Activated CD4-positive, alpha-beta T cell treated with anti-CD3 and anti-CD28 coated beads, Interleukin-2, amount 10 ng/mL, durations not matched to agents 24 days and 14 days (primary cell): ENCODE measurements at places on chromosomes 11 and 22.

DNA sequence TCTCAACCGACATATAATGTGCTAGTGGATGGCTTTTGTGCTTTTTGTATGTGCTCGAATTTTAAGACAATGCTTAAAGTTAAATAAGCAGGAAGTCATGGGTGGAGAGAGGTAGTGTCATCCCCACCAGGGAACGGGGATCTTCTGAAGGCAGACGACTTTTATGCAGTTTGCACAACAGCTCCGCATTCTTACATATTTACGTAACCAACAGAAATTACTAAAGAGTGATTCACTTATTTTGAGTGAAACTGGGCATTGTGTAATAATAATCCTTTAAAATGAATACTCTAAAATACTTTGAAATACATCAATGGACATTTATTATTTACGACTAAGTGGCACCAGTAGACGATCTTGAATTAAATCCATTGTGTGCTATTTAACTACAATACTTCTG, 305.1 kb downstream of the CNTN5 start:
- no peak overlapping the region for H3K27ac ChIP-seq
- H3K27me3 ChIP-seq: no peaks in the 10 kb centered on the region
- H3K4me1 ChIP-seq: no peaks in the 10 kb centered on the region
- no peak for DNase-seq
- no peaks in the 10 kb centered on the region for H3K36me3 ChIP-seq
- no peak overlapping the region for H3K4me3 ChIP-seq

GRCh38 chr11:28146123-28146751, 38.0 kb downstream of the METTL15 start:
- H3K4me3 ChIP-seq: no peak overlapping the region
- H3K27me3 ChIP-seq: no peaks in the 10 kb centered on the region
- H3K27ac ChIP-seq: no peak overlapping the region
- H3K36me3 ChIP-seq: no peaks in the 10 kb centered on the region

DNA sequence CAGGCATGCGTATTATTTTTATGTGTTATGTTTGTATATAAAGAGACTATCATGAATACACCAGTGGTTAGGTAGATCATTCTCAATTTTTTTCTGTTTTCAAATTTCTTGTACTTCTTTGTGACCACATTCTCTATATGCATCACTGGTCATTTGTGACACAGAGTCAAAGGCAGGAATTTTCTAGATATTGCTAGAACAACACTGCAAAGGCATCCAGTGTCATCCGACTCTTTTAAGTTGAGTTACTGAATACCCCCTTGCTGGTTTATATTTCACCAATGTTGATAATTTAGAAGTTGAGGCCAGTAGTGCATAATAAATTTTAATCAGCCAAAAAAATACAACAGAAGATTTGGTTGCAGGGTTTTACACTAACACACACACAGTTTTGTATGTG, 351.8 kb downstream of the CASP12 start:
- H3K27ac ChIP-seq: no peak overlapping the region
- H3K4me3 ChIP-seq: no peak overlapping the region
- peaks cover under 1% of the 10 kb centered on the region for H3K27me3 ChIP-seq
- DNase-seq: no peak

- no peaks in the 10 kb centered on the region for H3K36me3 ChIP-seq
- no peak for DNase-seq
Observed at GRCh38 chr11:12762696-12763324, 88.6 kb downstream of the TEAD1 start.

DNA sequence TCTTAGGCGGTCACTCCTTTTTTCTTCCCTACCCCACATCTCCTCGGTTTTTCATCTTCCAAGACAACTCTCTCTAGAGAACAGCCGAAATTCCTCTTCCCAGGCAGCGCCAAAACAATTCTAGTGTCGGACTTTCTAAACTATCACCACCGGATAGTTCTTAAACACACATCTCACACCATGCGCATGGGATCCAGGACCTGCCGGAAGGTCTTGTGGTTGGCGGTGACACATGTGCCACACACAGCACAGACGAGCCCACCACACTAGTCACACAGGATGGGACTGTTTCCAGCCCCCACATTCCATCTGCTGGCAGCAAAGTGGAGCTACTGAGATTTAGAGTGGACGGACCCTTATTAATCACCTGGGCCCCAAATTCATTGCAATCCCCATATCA, 614.9 kb upstream of the CADM1 start:
- no peaks in the 10 kb centered on the region for H3K4me1 ChIP-seq
- no peaks in the 10 kb centered on the region for H3K27me3 ChIP-seq
- DNase-seq: no peak
- H3K27ac ChIP-seq: no peak overlapping the region

GRCh38 chr22:28918550-28919271, 35.3 kb downstream of the ZNRF3 start:
- no peak for DNase-seq
- no peak overlapping the region for H3K27ac ChIP-seq
- no peaks in the 10 kb centered on the region for H3K36me3 ChIP-seq
- no peak overlapping the region for H3K4me3 ChIP-seq
- H3K4me1 ChIP-seq: no peaks in the 10 kb centered on the region

DNA sequence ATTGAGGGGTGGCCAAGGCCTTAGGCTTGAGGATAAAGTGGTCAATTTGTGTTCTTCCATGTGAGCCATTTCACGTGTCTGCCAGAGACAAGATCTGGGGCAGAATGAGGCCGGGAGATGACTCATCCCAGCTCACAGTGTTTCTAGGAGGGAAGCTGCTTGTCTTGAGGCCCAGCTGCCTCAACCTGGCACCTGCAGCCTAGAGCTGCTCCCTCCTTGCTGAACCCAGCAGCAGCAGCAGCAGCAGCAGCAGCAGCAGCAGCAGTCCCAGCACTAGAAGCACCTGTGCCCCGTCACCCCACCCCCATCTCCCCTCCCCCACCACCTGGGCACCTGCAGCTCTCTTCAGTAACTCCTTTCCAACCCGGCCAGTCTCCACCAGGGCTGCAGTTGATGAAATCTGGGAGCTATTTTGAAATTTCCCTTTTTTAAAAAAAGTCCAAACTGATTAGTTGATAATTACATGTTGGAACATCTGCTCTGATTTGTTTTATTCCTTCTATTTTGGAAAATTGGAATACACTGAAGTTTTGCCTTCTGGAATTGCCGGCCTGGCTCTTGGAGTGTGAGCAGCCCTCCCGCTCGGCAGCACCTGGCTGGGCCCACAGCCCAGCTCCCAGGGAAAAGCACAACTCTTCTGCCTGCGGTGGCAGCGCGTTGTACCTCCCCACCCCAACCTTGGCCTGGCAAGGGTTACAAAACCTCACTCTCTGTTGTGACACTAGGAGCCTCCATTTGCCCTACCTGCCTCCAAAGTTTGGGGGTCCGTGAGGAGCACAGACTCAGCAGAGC, 143.5 kb downstream of the NXPE2 start:
- no peaks in the 10 kb centered on the region for H3K36me3 ChIP-seq
- no peaks in the 10 kb centered on the region for H3K27me3 ChIP-seq
- H3K4me3 ChIP-seq: no peak overlapping the region
- H3K27ac ChIP-seq: no peak overlapping the region
- no peaks in the 10 kb centered on the region for H3K4me1 ChIP-seq

- DNase-seq: no peak
- peaks cover 2% of the 10 kb centered on the region for H3K27me3 ChIP-seq
- H3K4me1 ChIP-seq: no peaks in the 10 kb centered on the region
- no peaks in the 10 kb centered on the region for H3K36me3 ChIP-seq
- H3K27ac ChIP-seq: no peak overlapping the region
Observed at GRCh38 chr22:27747396-27748221, 53.9 kb downstream of the MN1 start.
